M059J (cell line): ENCODE measurements at places on chromosomes 2 and 18. TPM values are rescaled to one million over a fixed set of nuclear protein-coding genes. Genes with fewer than 3 reads are reported as not detected.

GRCh38 chr2:174052584-174052976 is 87.4 kb upstream of the SP3 start:
- no peak for DNase-seq

Gene SNORC
- 0.52 and 0.71 TPM in 2 replicates for total RNA-seq

- DNase-seq, result peak; percentile 81
Measured at GRCh38 chr2:124683536-124684428, 658.7 kb downstream of the CNTNAP5 start.

- no peak for DNase-seq
Measured at GRCh38 chr2:61995515-61995914, 90.0 kb downstream of the COMMD1 start.

Gene TEX51
- total RNA-seq, result not detected in 2 replicates
